Natural killer cell (primary cell): ENCODE measurements at places on chromosomes 11 and 22.

- no peaks in the 10 kb centered on the region for H3K4me1 ChIP-seq
- no peak for DNase-seq
- no peaks in the 10 kb centered on the region for H3K36me3 ChIP-seq
- no peak overlapping the region for H3K27ac ChIP-seq
- no peak overlapping the region for H3K4me3 ChIP-seq
Measured at GRCh38 chr22:25746012-25746373, 4.0 kb downstream of the MYO18B start.

- no peak overlapping the region for H3K27ac ChIP-seq
- H3K36me3 ChIP-seq, result no peaks in the 10 kb centered on the region
- DNase-seq, result no peak
- H3K4me3 ChIP-seq, result no peak overlapping the region
Measured at GRCh38 chr11:33667819-33668467, 32.7 kb downstream of the C11orf91 start.

GRCh38 chr22:23357053-23357452 lies 176.7 kb downstream of the BCR start:
- no peaks in the 10 kb centered on the region for H3K36me3 ChIP-seq
- no peaks in the 10 kb centered on the region for H3K4me1 ChIP-seq
- no peaks in the 10 kb centered on the region for H3K27me3 ChIP-seq
- no peak for DNase-seq
- H3K4me3 ChIP-seq, result no peak overlapping the region
- H3K27ac ChIP-seq, result no peak overlapping the region

- no peaks in the 10 kb centered on the region for H3K4me1 ChIP-seq
- no peak overlapping the region for H3K27ac ChIP-seq
- no peak for DNase-seq
- peaks cover 2% of the 10 kb centered on the region for H3K27me3 ChIP-seq
Measured at GRCh38 chr11:81825346-81825745, 908.3 kb downstream of the FAM181B start.

DNA sequence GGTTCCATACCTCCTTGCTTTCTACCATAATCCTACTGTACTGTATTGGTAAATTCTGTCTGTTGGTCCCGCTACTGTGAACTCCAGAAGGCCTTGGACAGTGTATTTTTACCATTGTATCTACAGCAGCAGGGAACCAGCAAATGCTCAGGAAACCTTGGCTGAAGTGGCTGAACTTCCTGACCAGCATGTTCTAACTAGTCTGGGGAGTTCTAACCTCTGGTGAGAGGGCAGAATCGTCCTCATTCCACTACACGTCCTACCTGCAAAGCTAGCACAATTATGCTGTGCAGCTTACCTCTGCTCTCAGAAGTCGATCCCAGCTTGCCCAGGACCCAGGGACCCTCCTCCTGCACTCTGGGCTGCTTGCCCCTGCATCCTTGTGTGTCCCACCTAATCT lies 283.1 kb downstream of the TENM4 start:
- no peaks in the 10 kb centered on the region for H3K27me3 ChIP-seq
- no peak for DNase-seq
- H3K4me1 ChIP-seq, result no peaks in the 10 kb centered on the region
- no peak overlapping the region for H3K4me3 ChIP-seq
- no peak overlapping the region for H3K27ac ChIP-seq

GRCh38 chr11:20050551-20051333 lies 109.5 kb downstream of the DBX1 start:
- H3K4me1 ChIP-seq, result no peaks in the 10 kb centered on the region
- no peaks in the 10 kb centered on the region for H3K36me3 ChIP-seq
- DNase-seq, result no peak
- no peak overlapping the region for H3K27ac ChIP-seq
- no peaks in the 10 kb centered on the region for H3K27me3 ChIP-seq

- H3K4me3 ChIP-seq, result no peak overlapping the region
- H3K36me3 ChIP-seq, result no peaks in the 10 kb centered on the region
- no peaks in the 10 kb centered on the region for H3K4me1 ChIP-seq
Measured at GRCh38 chr11:115197031-115197430, 307.2 kb downstream of the CADM1 start.
